ENCODE measurements at places on chromosomes 6 and 20. TPM values are rescaled to one million over a fixed set of nuclear protein-coding genes. Genes with fewer than 3 reads are reported as not detected.

DNA sequence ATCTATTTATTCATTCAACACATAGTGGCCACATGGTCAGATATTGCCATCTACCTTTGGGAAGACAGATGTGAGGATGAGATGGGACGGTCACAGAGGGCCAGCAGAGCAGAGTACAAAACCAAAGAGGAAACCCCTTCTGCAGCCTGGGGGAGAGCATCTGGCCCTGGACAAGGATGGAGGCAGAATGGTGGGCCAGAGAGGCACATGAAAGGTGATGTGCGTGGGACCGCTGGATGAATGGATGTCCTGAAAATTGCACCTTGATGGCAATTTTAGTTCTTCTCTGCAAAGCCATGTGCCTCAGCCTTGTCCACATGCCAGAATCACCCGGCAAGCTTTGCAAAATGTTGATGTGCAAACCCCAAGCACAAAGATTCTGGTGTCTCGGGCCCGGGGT is 77.4 kb upstream of the CD93 start:
- no peak for DNase-seq

GRCh38 chr6:3849681-3850450 is 693 bp downstream of the FAM50B start:
- no peak for DNase-seq

The ERVFRD-1 gene
- total RNA-seq: not detected

The ULBP3 gene
- not detected for total RNA-seq

DNA sequence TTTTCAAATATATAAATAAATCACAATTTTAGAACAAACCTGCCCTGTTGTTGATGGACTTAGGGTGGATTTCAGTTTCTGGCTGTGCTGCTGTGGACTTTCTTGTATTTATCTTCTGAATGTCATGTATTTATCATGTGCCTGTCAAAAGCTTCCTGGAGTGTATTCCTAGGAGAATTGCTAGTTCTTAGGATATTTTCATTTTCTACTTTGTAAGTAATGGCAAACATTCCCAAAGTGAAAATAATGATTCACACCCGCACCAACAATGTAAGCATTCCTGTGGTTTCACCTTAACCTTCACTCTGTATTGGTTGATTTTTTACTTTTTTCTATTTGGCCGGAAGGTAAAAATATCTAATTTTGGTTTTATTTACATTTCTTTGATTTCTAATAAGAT is 387.8 kb downstream of the SMOC2 start:
- DNase-seq: no peak

The TAAR6 gene
- not detected for total RNA-seq

- no peak for DNase-seq
These were observed 431.5 kb upstream of the ARID1B start for GRCh38 chr6:156345700-156346099.

DNA sequence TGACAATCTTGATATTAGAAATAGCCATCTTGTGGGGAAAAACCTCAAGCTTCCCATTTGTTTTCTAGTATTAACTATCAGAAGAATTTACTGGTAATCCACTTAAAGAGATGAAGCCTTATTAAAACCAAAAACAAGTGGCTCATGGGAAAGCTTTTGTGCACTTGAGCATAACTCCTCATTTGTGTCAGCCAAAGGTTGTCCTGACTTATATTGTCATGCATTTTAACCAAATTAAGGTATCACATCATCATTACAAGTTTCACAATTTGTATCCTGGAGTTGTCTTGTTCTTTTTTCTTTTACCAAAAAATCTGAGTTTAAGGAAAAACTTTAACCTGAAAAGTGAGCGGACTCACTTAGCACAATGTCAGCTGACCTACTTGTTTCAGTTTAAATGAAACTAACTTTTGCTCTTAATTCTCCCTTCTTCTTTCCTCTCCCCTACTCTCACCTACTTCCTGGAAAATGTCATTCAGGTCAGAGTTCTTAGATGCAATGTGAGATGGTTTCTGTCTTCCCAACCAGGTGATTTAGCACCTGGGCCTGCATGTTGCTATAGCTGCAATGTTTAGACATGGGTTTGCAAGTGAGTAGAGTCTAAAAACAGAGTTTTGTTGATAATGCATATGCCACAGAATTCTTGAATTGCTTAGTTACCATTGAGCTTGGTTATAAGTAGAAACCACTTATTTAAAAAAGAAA is 82.8 kb downstream of the TNFAIP3 start:
- DNase-seq: no peak

The CAPN11 gene
- 0.23 TPM for total RNA-seq

DNA sequence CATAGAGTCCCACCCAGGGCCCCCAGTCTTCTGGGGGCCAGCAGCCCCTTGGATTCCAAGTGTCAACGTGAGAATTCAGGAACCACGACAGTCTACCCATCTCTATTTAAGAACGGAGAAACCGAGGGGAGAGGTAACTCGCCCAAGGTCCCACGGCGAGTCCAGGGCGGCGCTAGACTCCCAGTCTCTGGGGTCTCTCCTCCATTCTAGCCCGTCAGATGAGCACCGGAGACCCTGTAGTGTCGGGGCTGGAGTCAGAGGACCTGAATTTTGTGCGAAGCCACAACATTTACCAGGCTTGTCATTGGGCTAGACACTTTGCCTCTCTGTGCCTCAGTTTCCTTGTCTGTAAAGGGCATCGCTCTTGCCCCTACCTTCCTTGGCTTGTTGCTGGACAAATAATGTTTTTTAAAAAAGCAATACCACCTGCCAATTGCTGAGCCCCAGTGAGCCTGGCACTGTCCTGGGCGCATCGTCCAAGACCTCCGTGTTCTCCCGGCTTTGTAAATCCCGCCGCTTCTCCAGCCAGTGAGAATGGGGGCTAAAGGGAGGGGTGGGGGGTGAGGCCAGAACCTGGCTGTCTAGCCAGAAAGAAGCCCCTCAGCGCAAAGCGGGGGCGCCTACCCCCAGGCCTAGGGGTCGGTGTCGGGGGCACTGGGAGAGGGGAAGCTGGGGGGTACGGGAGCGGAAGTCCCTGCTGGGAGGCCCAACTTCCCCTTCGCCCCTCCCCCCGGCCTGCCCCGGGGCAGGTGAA is 91.7 kb downstream of the NCR2 start:
- no peak for DNase-seq

The PRSS35 gene
- total RNA-seq: not detected

DNA sequence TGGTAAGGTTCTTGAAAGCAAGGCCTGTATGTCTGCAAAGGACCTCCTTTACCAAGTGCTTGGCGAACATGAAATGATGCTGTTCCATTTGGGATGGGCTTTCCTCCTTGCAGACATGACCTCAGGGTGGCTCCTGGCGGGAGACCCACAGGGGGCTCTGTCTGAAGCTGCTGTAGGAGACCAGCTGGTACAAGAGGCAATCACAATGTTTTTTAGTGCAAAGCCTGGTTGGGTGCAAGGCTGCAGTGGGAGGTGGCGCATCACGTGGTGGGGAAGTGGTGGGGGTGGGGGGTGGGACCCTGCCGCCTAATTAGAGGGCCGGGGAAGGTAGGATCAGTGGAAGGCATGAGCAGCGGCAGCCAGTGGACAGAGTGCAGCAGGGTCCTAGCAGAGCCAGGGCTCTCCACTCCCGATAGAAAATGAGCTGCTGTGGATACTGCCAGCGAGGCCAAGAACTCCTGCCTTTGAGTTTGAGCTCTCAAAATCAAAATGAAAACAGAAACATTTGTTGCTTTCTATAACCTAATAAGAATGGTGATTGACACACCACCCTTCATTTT is 9.1 kb upstream of the ARMC2 start:
- DNase-seq: no peak

The DEFB124 gene
- not detected for total RNA-seq

The SLC4A11 gene
- 0.14 TPM for total RNA-seq

GRCh38 chr20:14337400-14338171 is at the start of gene FLRT3:
TSS of gene FLRT3 (minus strand) at chr20:14337612. CDS start at chr20:14327506, 10,106 bp downstream.
- no peak for DNase-seq

All from activated naive CD4-positive, alpha-beta T cell treated with anti-CD3 and anti-CD28 coated beads, Interleukin-2, amount 50 U/mL, for 72 hours (primary cell).